Heart left ventricle (tissue), 16 donors: ENCODE measurements at places on chromosomes 4 and X.

DNA sequence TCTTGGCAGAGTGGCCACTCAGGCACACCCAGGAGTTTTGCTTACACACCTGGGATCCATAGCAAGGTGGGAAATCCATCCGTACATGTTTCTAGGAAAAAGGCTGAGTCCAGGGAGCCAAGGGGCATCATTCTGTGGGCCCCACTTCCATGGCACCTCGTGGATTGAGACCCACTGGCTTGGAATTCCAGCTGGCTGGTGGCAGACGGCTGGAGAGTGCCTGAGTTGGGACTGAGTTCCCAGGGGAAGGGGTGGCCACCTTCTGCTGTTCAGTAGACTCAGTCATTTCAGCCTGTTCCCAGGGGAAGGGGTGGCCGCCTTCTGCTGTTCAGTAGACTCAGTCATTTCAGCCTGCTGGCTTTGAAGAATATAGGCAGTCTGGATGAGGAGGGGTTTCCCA, 366.0 kb upstream of the GRIA3 start:
- H3K4me3 ChIP-seq = no peak overlapping the region
- no peaks in the 10 kb centered on the region for H3K27me3 ChIP-seq
- H3K4me1 ChIP-seq = no peaks in the 10 kb centered on the region
- H3K36me3 ChIP-seq = no peaks in the 10 kb centered on the region

GRCh38 chr4:139823345-139823744, 157.7 kb downstream of the MGST2 start:
- no peak overlapping the region for H3K27ac ChIP-seq
- H3K4me3 ChIP-seq = no peak overlapping the region
- no peaks in the 10 kb centered on the region for H3K27me3 ChIP-seq
- DNase-seq = no peak

GRCh38 chr4:58760737-58761136, 1650.6 kb upstream of the IGFBP7 start:
- H3K4me1 ChIP-seq = no peaks in the 10 kb centered on the region
- H3K4me3 ChIP-seq = no peak overlapping the region
- no peak overlapping the region for H3K27ac ChIP-seq
- H3K27me3 ChIP-seq = no peaks in the 10 kb centered on the region
- H3K36me3 ChIP-seq = no peaks in the 10 kb centered on the region

DNA sequence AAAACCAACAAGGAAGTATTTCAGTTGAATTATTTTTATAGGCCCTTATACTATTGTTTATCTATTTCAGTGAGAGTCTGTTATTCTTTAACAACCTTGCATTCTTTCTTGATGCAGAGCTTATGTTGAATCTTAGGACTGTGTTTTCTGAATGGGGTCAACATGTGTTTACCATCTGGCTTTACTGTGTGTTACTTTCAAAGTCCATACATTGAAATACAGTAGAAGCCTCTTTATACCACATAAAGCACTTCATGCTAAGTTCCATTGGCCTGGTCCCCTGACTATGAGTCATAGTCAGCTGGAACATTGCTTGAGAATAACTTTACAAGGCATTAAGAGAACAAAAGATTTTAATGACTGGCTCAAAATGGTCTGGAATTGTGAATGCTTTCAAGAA, 152.6 kb downstream of the GASK1B start:
- H3K4me1 ChIP-seq = peaks cover 40% of the 10 kb centered on the region
- H3K27me3 ChIP-seq = no peaks in the 10 kb centered on the region
- H3K27ac ChIP-seq = peak overlapping the region; percentile 1
- DNase-seq = no peak

DNA sequence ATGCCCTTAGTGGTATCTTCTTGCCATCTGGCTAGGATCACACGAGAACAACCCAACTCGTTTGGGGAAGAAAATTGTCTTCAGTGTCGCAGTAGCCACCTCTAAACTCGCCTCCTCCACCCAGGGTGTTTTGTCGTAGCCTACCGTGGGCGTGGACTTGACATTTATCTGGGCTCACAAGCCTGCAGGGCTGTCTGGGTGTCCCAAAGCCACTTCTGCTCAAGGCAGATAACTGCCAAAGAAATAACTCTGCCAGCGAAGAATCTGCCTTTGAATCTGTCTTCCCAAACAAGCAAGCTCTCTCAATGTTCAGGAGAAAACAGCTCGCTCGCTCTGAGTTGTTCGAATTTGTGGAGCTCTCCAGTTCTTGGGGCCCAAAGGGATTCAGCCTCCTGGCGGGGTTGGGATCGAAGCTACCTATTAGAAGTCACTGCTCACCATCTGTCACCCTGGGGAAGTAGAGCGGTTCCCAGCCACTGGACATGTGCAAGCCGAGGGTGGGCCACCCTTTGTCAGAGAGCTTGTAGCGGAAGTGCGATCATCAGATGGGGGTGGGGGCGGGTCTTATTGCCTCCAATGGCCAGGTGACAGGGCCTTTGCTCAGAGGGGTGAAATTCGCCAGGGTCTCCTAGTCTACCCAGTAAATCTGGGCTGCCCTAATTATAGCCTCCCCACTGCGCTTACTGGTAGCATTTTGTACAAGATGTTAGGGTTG, 14.8 kb downstream of the BLOC1S4 start:
- H3K27ac ChIP-seq = peak overlapping the region; percentile 49
- no peak for DNase-seq
- no peak overlapping the region for H3K4me3 ChIP-seq

DNA sequence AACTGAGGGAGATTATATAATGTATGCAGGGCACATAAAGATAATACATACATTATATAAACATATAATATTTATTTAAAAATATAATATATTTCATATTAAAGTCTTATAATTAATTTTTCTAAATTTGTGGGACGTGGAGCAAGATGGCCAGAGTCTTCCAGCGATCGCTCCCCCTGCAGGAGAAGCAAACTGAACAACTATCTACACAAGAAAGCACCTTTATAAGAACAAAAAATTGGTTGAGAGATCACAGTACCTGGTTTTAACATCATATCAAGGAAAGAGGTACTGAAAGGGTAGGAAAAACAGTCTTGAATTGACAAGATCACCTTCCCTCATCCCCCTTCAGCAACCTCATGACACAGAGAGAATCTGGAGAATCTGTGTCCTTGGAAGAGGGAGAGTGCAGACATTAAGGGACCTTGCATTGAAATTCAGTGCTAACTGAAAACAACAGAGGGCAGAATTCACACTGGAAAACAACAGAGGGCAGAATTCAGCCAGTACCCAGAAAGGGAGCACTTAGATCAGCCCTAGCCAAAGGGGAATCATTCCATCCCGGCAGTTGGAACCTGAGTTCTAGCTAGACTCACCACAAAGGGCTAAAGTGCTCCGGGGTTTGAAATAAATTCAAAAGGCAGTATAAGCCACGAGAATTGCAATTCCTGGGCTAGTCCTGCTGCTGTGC, 262.5 kb upstream of the NDST3 start:
- H3K4me1 ChIP-seq = no peaks in the 10 kb centered on the region
- no peaks in the 10 kb centered on the region for H3K36me3 ChIP-seq
- no peaks in the 10 kb centered on the region for H3K27me3 ChIP-seq
- no peak overlapping the region for H3K4me3 ChIP-seq

DNA sequence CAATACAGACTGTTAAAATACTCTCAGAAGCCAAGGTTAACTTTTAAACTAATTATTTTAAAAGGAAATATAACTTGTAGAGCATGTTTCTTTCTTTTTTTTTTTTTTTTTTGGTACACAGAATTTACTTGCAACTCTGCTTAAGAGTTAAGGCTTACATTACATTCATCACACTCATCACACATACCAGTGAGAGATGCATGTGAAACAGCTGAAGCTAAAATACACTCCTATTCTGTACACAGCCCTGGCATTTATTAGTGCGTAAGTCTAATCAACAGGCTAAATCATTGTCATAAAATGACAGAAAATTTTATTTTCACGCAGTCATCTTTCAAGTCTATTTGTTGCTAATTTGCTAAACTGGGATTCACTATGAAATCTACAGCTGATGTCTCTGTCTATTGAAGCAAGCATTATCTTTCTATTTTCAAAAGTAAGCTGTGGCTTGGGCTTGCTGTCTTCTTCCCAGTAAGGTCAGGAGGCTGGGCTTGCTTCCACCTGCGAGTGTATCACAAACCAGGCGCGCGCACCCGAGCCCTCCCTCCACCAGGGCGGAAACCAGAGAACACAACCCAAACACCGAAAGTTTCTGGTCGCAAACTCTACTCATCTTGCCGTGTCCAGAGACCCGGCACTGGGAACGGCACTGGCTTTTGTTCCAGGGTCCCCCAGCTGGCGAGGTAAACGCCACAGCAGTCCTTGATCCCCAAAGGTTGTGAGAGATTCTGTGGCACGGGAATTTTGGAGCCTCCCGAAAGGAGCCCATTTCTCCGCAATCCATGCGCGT, 3.9 kb downstream of the MAML3 start:
- peaks cover 12% of the 10 kb centered on the region for H3K4me1 ChIP-seq
- H3K27me3 ChIP-seq = no peaks in the 10 kb centered on the region
- peak overlapping the region; percentile 90 for H3K27ac ChIP-seq
- H3K36me3 ChIP-seq = no peaks in the 10 kb centered on the region
- H3K4me3 ChIP-seq = peak overlapping the region; percentile 88

DNA sequence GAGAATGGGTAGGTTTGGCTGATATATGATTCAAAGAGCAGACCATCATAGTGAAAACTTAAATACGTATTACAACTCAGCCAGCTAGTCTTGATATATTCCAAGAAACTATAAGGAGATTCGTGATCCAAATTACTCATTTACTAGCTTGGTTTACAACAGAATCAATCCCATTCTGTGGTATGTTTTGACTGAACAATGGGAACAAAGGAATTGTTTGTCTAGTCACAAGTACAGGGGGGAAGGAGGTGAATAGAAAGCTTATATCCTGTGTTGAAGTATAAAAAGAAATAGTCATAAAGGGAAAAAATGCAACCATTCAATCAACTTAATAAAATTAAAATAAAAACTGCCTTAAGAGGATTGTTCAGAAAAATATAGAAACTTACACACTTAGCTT, 17.0 kb downstream of the C4orf54 start:
- H3K27ac ChIP-seq = no peak overlapping the region
- H3K4me1 ChIP-seq = peaks cover 6% of the 10 kb centered on the region
- H3K36me3 ChIP-seq = no peaks in the 10 kb centered on the region
- H3K27me3 ChIP-seq = no peaks in the 10 kb centered on the region
- H3K4me3 ChIP-seq = no peak overlapping the region

GRCh38 chrX:129933700-129934099, 27.7 kb downstream of the UTP14A start:
- DNase-seq = no peak
- no peak overlapping the region for H3K27ac ChIP-seq
- no peak overlapping the region for H3K4me3 ChIP-seq
- H3K4me1 ChIP-seq = no peaks in the 10 kb centered on the region

GRCh38 chr4:150164055-150164454, 85.8 kb downstream of the DCLK2 start:
- peaks cover 19% of the 10 kb centered on the region for H3K4me1 ChIP-seq
- H3K27ac ChIP-seq = peak overlapping the region; percentile 39
- no peaks in the 10 kb centered on the region for H3K36me3 ChIP-seq
- no peak overlapping the region for H3K4me3 ChIP-seq
- DNase-seq = peak; percentile 69
